ENCODE measurements at places on chromosomes 6 and 20.
A peak's percentile ranks its signal among the peaks of the same experiment; 100 is the strongest.

DNA sequence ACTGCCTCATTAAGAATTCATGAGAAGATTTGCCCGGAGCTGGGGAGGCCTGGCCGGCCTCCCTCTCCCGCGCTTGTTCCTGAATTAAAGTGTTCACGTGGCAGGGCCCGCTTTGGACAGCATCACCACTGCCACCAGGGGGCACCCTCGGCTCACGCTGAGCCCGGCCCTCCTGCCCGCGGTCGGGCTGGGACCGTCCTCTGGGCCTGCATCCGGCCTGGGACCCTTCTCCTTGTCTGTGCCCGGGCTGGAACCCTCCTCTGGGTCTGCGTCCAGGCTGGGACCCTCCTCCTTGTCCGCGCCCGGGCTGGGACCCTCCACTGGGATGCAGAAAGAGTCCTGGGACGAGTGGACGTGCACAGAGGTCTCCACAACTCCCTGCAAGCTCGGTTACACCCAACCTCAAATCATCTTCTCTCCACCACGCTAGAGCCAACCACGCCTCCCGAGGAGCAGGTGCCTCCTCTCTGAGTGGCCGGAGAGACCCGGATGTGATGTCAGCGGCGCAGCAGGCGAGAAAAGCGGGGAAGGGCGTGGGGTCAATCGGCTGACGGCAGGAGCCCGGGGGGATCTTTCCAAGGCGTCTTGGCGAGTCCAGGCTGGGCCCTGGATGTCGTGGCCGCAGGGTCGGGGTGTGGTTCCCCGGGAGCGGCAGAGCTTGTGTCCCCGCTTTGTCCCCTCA, 50.9 kb upstream of the DACT2 start:
- DNase-seq, result peak; percentile 58

- no peak for DNase-seq
These were observed 54.1 kb downstream of the SMOC2 start for GRCh38 chr6:168495133-168495532.

DNA sequence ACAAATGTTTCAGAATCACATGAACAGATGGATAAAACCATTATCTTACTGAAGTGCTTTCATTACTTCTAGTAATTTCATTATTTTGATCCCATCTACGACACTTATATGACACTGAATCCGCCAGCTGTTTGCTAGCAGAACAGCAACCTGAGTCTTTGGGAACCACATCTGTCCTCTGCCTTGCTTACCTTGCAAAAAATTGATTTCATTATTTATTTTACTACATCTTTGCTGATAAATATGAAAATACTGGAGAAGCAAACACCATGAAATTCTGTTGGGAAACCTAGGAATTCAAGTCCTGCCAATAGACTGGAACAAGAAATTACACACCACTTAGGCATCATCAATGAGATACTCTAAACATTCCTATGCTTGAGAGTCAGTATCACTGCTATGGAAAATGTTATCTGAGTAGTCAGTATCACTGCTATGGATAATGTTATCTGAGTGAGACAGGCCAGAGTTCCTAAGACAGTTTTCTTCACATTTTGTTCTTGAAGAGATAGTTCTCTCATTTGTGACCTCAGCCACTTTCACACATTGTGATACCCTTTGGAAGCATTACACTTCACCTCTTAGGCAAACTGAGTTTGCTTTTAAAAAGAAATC, 91.9 kb downstream of the PDE10A start:
- no peak for DNase-seq

- no peak for DNase-seq
These were observed 244.1 kb upstream of the TBX18 start for GRCh38 chr6:85008296-85009009.

All from SK-MEL-5 (cell line).